NCI-H460 (cell line): ENCODE measurements at places on chromosomes 12 and 14.
A peak's percentile ranks its signal among the peaks of the same experiment; 100 is the strongest.

DNA sequence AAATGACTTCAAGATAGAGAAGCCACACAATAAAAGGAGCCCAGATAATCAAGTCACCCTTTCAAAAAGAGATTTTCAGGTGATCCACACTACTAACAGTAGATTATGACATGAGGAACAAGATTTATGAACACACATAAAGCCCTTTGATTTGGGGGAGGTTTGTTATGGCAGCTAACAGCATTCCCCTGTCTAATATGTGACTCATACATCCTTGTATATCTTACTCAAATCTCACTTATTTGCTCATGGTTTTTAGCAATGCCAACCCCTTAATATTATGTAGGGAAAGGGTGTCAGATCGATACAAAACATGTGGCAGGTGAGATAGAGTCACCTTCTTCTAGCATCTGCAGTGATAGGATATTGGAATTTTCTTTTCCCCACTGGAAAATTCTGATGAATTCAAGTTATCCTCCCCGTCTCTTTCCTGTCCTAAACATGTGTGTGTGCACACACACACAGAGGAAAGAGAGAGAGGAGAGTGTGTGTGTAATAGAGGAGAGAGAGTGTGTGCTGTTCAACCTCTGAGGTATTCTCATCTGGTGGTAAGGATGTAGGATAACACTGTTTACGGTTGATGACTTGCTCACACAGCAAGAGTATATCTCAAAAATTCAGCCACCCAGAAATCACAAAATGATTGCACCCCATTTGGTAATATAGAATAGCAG lies 319.9 kb downstream of the KCNC2 start:
- no peak for DNase-seq

DNA sequence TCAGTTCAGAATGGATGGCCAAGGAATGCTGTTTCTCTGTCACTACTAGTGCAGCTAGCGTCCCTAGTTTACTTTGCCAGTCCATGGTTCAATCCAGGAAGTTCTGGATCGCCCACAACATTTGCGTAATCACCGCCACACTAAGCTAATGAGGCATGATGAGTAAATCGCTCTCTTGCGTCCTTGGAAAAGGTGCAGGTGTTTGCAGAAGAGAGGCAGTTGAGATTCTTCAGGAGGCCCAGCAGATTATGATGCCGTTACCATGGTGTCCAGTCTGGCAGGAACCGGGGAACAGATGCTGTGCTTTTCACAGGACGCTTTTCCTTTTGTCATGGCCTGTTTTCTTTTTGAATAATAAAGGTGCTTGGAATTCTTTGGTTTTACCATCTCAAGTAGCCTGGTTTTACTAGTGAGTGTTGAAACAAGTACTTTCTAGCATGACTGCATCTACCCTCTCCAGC lies 9.0 kb downstream of the TPH2 start:
- DNase-seq = no peak

DNA sequence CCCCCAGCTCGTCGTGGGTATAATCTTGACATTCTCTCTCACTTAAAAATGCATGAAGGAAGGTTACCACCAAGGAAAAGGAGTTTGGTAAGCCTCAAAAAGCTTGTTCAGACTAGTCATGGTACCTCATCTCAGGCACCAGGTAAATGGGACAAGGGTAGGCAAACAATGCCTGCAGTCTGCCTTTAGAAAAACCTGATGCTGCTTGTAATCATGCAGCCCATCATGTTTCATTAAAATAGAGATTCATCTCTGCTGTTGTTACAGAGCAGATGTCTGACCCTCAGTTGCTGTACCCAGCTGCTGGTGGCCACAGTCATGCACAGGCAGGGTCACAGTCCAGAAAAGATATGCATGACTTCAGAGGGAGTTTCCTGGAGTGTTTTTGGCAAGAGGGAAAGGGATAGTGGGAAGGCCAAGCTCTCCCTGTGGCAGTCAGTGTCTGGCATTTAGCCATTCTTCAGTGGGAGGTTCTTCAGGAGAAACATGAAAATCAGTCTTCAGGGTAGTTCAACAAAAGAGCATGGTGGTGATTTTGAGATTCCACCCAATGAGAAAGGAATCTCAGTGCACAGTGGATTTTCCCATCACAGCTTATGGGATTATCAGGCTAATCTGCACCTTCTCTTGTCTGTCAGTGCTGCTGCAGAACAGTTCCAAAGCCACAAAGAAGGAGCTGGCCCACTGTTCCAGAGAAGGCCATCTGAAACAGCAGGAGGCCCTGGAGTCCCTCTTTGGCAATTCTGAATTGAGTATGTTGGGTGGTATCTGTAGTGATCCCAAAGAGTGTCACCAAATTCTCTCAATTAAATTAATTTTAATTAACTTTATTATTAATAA lies 202.7 kb upstream of the FRMD6 start:
- no peak for DNase-seq

- no peak for DNase-seq
These were observed 58.7 kb upstream of the STK38L start for GRCh38 chr12:27185234-27186021.

GRCh38 chr12:30643366-30643765 lies 52.3 kb downstream of the IPO8 start:
- DNase-seq = no peak

- no peak for DNase-seq
These were observed 190.2 kb downstream of the TMEM117 start for GRCh38 chr12:44026046-44026445.

DNA sequence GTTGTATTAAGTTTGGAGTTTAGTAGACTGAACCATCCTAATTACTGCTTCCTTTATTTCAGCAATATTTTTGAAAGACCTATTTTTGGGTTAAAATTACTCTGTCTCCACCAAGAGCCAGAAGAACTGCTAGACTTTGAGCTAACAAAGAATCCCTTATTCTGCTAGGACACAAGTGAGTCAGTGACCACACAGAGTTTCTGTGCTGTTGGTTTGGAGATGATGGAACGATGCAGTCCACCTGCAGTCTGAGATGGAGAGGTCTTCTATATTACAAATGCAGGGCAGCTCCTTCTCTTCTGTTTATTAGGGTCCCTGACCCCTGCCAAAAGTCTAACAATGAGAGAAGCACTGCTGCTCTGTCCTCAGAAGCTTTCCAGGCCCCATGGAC lies 6.7 kb upstream of the STXBP6 start:
- no peak for DNase-seq

DNA sequence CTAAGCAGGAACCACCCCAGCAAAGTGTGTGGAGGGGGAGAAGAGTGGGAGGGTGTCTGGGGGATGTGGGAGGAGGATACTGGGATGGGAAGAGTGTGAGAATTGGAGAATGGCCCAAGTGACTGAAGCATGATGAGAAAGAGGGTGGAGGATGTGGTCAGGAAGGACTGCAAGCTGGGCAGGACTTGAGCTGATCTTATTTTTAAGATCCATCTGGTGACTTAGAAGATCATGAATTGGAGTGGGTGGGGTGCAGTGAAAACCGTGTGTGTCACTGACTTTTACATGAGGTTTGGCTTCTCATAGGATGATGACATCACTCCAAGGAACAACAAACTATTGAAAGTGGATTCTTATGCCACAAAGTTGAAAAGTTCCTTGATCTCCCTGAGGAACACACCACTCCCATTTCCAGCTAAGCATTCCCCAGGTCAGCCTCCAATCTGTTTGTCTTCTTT lies 287.5 kb downstream of the GALC start:
- no peak for DNase-seq

GRCh38 chr12:94263011-94263811 lies 114.8 kb downstream of the PLXNC1 start:
- DNase-seq = no peak

- no peak for DNase-seq
These were observed 30.6 kb upstream of the SLC2A3 start for GRCh38 chr12:7966563-7966962.

- no peak for DNase-seq
These were observed 1.9 kb downstream of the NFE2 start for GRCh38 chr12:54298904-54299303.

DNA sequence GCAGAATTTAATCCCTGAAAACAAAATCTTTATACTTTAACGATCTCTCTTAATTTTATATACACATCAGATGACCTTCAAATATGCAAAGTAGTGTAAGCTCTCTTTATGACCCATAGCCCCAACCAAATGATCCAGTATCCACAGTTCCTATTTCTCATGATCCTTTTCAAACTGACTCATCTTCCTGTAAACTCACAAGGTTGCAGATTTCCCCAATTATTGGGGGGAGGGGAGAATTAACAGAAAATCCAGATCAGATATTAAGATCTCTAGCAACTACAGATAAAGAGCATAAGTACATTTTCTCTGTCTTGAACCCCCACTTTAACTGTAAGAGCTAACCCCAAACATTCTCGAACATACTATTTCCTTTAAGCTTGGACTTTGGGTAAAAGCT lies 12.5 kb downstream of the GNS start:
- DNase-seq = no peak

DNA sequence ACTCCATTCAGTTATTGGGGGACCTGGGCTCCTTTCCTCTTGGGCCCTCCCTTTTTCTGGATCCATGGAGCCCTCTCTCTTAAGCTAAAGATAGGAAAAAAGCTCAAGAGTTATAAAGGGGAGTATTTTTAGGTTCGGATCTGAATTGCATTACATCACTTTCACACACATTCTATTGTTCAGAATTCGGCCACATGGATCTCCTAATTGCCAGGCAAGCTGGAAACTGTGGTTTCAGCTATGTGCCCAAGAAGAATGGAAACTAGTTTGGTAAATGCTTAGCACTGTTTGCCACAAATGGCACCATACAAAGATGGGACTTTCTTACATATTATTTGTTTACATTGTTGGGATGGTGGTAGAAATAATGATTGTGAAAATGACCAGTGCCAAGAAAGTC lies 145.6 kb downstream of the LRIG3 start:
- DNase-seq = no peak

GRCh38 chr12:57640175-57641042 lies 7.4 kb upstream of the B4GALNT1 start:
- DNase-seq = no peak

DNA sequence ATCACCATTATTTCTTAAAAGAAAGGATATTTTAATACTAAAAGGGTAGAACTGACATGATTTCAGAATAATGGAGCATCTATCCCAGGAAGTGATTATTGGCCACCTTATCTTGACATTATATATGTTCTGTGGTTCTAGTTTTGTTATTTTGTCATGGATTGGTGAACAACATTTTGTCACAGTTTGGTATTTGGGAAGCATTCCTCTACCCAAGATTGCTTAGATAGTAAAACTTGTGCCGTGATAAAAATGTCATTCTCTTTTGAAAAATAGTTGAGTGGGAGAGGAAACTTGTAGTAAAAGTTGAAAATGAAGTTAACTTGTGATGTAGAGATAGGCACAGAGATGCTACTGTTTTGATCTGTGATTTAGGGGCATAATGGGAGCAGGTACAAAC lies 65.7 kb downstream of the TMX1 start:
- DNase-seq = no peak

GRCh38 chr12:52175371-52176350 lies 16.2 kb downstream of the KRT80 start:
- no peak for DNase-seq

DNA sequence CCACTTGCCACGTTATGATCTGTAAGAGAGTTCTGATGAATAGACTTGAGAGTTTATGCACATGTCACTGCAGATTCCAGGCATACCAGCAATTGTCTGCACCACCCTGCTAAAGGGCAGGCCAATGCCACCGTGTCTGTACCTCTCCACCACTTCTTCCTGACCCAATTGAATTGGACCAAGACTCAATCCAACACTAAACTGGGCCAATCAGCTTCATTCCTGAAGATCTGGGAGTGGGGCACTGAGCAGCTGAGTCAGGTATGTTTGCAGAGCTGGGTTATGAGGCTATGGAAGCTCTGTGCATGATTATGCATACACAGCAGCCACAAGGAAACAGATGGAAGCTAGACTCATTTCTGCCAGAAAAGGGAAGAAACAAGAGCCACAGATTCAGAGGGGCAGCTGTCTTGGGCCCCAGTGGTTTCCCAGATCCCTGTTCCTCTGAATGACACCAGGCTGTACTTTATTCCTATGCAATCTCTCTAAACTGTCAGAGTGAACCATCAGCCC lies 28.0 kb downstream of the DAO start:
- DNase-seq = peak; percentile 14

- no peak for DNase-seq
These were observed 138.0 kb downstream of the ANO6 start for GRCh38 chr12:45353944-45354343.

DNA sequence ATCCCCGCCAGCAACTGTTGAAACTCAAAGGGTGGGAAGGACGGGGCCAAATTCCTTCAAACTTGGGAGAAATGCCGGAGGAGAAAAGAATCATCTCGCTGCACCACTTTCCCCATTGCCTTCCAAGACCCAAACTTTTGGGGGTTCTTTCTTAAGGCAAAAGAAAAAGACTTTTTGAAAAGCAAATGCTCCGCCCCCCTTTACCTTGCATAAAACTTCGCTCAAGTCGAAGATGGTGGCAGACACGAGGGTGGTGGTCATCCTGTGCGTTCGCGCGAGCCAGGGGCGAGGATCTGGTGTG lies 239 bp downstream of the ZFP36L1 start:
- DNase-seq = no peak

GRCh38 chr12:32688786-32689185 lies 9.7 kb downstream of the DNM1L start:
- no peak for DNase-seq

- DNase-seq = no peak
These were observed 201.2 kb downstream of the ANO4 start for GRCh38 chr12:100995771-100996170.

DNA sequence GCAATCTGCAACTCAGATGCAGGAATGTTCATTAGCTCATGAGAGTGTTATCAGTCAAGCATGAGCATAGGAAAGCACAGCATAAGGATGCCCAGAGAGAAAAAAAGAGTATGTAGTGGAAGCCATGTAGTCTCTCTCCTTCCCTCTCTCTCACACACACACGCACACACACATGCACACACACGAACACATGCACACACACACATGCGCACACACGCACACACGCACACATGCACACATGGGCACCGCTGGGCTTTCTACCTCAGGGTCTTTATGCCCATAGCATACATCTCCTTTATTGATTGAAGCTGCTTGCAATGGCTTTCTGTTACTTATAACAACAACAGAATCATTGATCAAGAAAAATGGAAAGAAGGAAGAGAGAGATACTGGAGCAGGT lies 240.9 kb downstream of the ETNK1 start:
- no peak for DNase-seq

GRCh38 chr12:14810167-14810952 lies 3.6 kb downstream of the SMCO3 start:
- no peak for DNase-seq

GRCh38 chr12:92136965-92137721 lies 8.5 kb downstream of the BTG1 start:
- peak; percentile 83 for DNase-seq

GRCh38 chr12:26741584-26742227 lies 91.3 kb downstream of the ITPR2 start:
- DNase-seq = no peak
